GM23338 (cell line): ENCODE measurements at places on chromosomes 11 and 22. TPM values are rescaled to one million over a fixed set of nuclear protein-coding genes. Genes with fewer than 3 reads are reported as not detected.

OR4C12 gene
- not detected in 2 replicates for polyA plus RNA-seq

ABCC8 gene
- polyA plus RNA-seq = 1.5 and 2.0 TPM in 2 replicates

ARHGAP42 gene
- 23.5 and 23.7 TPM in 2 replicates for polyA plus RNA-seq

STK33 gene
- polyA plus RNA-seq = 12.9 and 18.2 TPM in 2 replicates

SLC29A2 gene
- polyA plus RNA-seq = 26.0 TPM in 2 replicates

GRCh38 chr22:23226497-23226850, 46.2 kb downstream of the BCR start:
- DNase-seq = no peak

GRCh38 chr11:134466156-134466555, 54.1 kb upstream of the B3GAT1 start:
- DNase-seq = peak; percentile 76

- DNase-seq = no peak
Measured at GRCh38 chr11:17268902-17269301, 7.6 kb upstream of the NUCB2 start.

GRCh38 chr11:111788051-111788450, 21.9 kb upstream of the PPP2R1B start:
- no peak for DNase-seq

- DNase-seq = no peak
Measured at GRCh38 chr22:31295831-31296657, 3.8 kb upstream of the PIK3IP1 start.
